Adrenal gland (tissue), 19 donors: ENCODE measurements at places on chromosomes 5 and 9. TPM values are rescaled to one million over a fixed set of nuclear protein-coding genes. Genes with fewer than 3 reads are reported as not detected.

DNA sequence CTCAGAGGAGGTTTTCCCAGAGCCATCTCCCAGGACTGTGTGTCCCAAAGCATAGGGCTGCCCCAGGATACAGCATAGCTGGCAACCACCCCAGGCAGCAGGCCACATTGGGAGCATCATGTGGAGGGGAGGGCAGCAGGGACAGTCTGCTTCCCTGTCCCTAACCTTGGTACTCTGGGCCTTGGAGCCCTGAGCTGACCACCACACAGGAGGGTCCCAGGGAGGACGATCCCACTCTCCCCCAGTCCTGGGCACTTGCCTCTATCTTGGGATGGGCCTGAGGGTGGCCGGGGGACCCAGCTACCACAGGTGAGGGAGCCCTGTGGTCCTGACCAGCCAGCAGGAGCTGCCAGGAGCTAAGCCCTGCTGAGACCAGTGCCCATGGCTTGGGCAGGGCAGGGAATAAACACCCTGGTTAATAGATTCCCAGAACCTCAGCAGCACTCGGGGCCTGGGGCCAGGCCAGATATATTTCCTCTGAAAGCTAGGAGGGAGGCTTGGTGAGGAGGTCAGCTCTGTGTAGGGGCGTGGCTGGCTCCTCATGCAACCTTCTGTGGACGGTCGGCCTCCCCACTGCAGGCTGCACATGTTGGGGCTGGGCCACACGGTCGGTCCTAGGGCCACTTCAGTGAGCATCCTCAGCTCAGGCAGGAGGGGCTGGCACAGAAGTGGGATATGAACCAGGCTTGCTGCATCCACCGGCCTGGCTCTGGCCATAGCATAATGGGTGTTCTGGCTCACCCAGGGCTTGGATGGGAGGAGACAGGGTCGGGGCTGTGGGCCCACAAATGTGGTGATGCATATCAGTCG lies 4.2 kb downstream of the NINJ1 start:
- H3K27me3 ChIP-seq = no peaks in the 10 kb centered on the region
- peak; percentile 70 for DNase-seq
- peaks cover 62% of the 10 kb centered on the region for H3K4me1 ChIP-seq
- peak overlapping the region; percentile 99 for H3K27ac ChIP-seq

Gene C9orf153
- 0.67 TPM for total RNA-seq

DNA sequence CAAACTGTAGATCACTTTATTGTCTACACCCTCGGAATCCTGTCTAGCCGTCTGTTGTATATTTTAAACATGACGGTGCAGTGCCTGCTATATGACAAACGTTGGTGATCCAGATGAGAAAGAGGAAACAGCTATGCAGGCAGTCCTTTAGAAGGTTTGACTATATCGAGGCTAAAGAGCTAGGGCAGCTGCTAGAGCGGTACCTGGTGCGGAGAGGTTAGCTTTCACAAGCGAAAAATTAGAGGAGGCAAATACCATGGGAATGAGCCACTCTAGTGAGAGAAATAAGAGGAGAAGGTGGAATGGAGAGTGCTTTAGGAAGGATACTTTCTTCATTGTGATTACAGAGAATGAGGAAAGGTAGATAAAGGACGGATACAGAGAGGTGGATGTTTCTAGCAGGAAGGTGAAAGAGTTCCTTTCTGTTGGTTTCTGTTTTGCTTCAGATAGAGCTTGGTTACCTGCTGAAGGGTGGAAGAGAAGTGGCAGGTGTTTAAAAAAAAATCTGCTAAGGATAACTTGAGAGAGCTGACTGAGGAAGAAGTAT lies 959 bp upstream of the FBXL17 start:
- H3K27ac ChIP-seq = peak overlapping the region; percentile 100
- H3K4me1 ChIP-seq = peaks cover 17% of the 10 kb centered on the region
- H3K36me3 ChIP-seq = no peaks in the 10 kb centered on the region
- no peak for DNase-seq
- H3K4me3 ChIP-seq = peak overlapping the region; percentile 81

Gene PIP5K1B
- 13.5 TPM for total RNA-seq

GRCh38 chr5:169904059-169904458 lies 76.2 kb downstream of the INSYN2B start:
- H3K36me3 ChIP-seq = no peaks in the 10 kb centered on the region
- H3K4me1 ChIP-seq = no peaks in the 10 kb centered on the region
- no peak overlapping the region for H3K4me3 ChIP-seq
- no peaks in the 10 kb centered on the region for H3K27me3 ChIP-seq
- DNase-seq = no peak

GRCh38 chr9:71901695-71902597 lies 9.0 kb downstream of the ABHD17B start:
- no peaks in the 10 kb centered on the region for H3K27me3 ChIP-seq
- peaks cover 16% of the 10 kb centered on the region for H3K4me1 ChIP-seq
- H3K4me3 ChIP-seq = no peak overlapping the region

- no peak overlapping the region for H3K27ac ChIP-seq
- H3K36me3 ChIP-seq = no peaks in the 10 kb centered on the region
- DNase-seq = no peak
These were observed 9.5 kb upstream of the COMMD10 start for GRCh38 chr5:116075191-116075831.

Gene SAPCD2
- 0.24 TPM for total RNA-seq

- H3K27me3 ChIP-seq = no peaks in the 10 kb centered on the region
- peak; percentile 36 for DNase-seq
- H3K4me3 ChIP-seq = no peak overlapping the region
- no peaks in the 10 kb centered on the region for H3K36me3 ChIP-seq
These were observed 26.7 kb downstream of the NDUFS6 start for GRCh38 chr5:1827886-1828397.

DNA sequence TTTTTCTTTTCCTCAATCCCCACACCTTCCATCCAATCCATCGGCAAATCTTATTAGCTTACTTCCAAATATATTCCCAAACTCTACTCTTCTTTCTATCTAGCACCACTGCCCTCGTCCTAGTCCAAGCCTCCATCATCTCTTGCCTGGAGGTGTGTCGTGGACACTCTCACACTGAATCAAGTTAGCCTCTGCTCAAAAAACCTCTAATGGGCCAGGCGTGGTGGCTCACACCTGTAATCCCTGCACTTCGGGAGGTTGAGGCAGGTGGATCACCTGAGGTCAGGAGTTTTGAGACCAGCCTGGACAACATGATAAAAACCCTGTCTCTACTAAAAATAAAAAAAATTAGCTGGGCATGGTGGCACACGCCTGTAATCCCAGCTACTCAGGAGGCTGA lies 46.2 kb downstream of the PFDN1 start:
- H3K4me1 ChIP-seq = peaks cover 17% of the 10 kb centered on the region
- no peaks in the 10 kb centered on the region for H3K27me3 ChIP-seq
- no peak overlapping the region for H3K27ac ChIP-seq
